ENCODE measurements at places on chromosomes 1 and 21. TPM values are rescaled to one million over a fixed set of nuclear protein-coding genes. Genes with fewer than 3 reads are reported as not detected.

The LRRC41 gene
- total RNA-seq, result 39.2 TPM

The KCNC4 gene
- total RNA-seq, result 8.0 TPM

The CD84 gene
- 6.3 TPM for total RNA-seq

The MAP10 gene
- total RNA-seq, result 3.1 TPM

The GPR161 gene
- not detected for total RNA-seq

The LHX8 gene
- total RNA-seq, result not detected

The PTPRU gene
- total RNA-seq, result 0.36 TPM

The PLA2G5 gene
- not detected for total RNA-seq

The HPDL gene
- 5.0 TPM for total RNA-seq

The KCNQ4 gene
- total RNA-seq, result 0.43 TPM

The MORC3 gene
- 54.1 TPM for total RNA-seq

The TRIM45 gene
- total RNA-seq, result 0.67 TPM

The GATAD2B gene
- 77.9 TPM for total RNA-seq

The MYOCOS gene
- total RNA-seq, result not detected

The TRIM46 gene
- total RNA-seq, result 16.4 TPM

The DENND2C gene
- total RNA-seq, result 0.31 TPM

The HES3 gene
- not detected for total RNA-seq

The EXO1 gene
- total RNA-seq, result 28.4 TPM

The NBPF6 gene
- total RNA-seq, result not detected

The OXCT2 gene
- total RNA-seq, result not detected

The CGN gene
- 0.12 TPM for total RNA-seq

The LAMC2 gene
- not detected for total RNA-seq

The UBE2U gene
- not detected for total RNA-seq

The RAB25 gene
- total RNA-seq, result 0.81 TPM

The FTCD gene
- 0.24 TPM for total RNA-seq

The GNPAT gene
- total RNA-seq, result 34.7 TPM

The CD5L gene
- total RNA-seq, result not detected

The XKR8 gene
- 10.2 TPM for total RNA-seq

The CD1E gene
- total RNA-seq, result not detected

The C4BPA gene
- not detected for total RNA-seq

The IL20 gene
- total RNA-seq, result not detected

The AMY1C gene
- not detected for total RNA-seq

The RXRG gene
- total RNA-seq, result not detected

The MROH9 gene
- not detected for total RNA-seq

The NKAIN1 gene
- total RNA-seq, result not detected

The FALEC gene
- not detected for total RNA-seq

The MTARC2 gene
- total RNA-seq, result not detected

The ERICH3 gene
- not detected for total RNA-seq

The LRRN2 gene
- total RNA-seq, result not detected

The ADORA3 gene
- total RNA-seq, result 0.10 TPM

The TNFSF18 gene
- total RNA-seq, result not detected

The FCRL1 gene
- not detected for total RNA-seq

The DBT gene
- 12.0 TPM for total RNA-seq

The GJB3 gene
- not detected for total RNA-seq

The GBP7 gene
- 0.20 TPM for total RNA-seq

The MOV10 gene
- total RNA-seq, result 64.1 TPM

The FAM72B gene
- 15.3 TPM for total RNA-seq

The RSPH1 gene
- not detected for total RNA-seq

The LCE2B gene
- total RNA-seq, result not detected

The ATP1A4 gene
- total RNA-seq, result not detected

The RAB7B gene
- not detected for total RNA-seq

The INAVA gene
- total RNA-seq, result not detected

The OPTC gene
- not detected for total RNA-seq
